ENCODE measurements at places on chromosomes 1 and 21. TPM values are rescaled to one million over a fixed set of nuclear protein-coding genes. Genes with fewer than 3 reads are reported as not detected.

Gene DCST1
- total RNA-seq, result 0.32 TPM

Gene ZBTB7B
- 132 TPM for total RNA-seq

Gene MR1
- total RNA-seq, result 16.3 TPM

Gene B3GALT5
- 1.2 TPM for total RNA-seq

Gene RXFP4
- not detected for total RNA-seq

Gene ROR1
- total RNA-seq, result 4.4 TPM

Gene ALPL
- 3.6 TPM for total RNA-seq

DNA sequence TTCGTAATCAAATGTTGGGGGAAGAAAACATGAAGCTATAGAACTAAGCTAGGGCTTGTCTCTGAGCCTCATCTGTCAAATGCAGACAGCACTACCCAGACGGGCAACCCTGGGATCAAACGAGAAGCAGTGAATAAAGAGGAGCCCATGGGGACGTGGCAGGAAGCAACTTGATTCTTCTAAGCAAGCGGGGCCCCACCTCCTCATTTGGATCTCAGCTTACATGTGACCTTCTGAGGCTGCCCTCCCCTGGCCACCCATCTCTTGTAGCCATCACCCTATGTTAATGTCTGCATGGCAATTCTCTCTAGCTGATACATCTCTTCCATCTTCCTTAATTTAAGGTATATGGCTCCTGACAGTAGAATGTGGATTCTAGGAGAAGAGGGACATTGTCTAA is 171.3 kb downstream of the IGSF21 start:
- no peak for ATAC-seq

- ATAC-seq, result no peak
Observed at GRCh38 chr1:1167841-1168450, 5.7 kb upstream of the TTLL10 start.

- peak; percentile 60 for ATAC-seq
Observed at GRCh38 chr1:183942933-183943693, 94.4 kb downstream of the COLGALT2 start.

- ATAC-seq, result no peak
Observed at GRCh38 chr1:18104546-18105100, 3.0 kb upstream of the IGSF21 start.

DNA sequence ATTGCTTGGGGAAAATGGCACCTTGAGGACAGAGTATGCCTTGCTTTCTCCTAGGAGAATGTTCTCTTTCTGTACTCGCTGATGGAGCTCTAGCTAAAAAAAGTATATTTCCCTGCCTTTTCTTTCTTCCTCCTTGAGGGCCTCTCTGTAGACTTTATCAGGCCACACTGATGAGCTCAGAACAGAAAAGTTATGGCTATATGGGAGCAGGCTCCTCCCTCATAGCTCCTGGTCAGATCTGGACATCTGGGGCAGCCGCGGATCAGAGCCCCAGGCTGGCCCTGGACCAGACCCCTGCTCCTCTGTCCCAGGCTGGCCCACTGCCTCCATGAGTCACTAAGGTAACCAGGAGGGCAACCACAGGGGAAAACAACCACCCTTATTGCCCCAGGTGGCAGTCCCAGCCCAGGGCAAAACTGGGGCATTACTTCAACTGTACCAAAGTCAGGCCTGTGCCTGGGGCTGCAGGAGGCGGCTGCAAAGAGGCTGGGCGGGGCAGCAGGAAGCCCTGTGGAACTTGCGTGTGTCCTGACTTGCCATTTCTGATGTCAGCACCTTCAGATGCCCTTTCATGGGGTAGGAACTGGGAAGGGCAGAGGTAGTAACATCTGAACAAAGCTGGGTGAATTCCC is 26.3 kb upstream of the ZNF648 start:
- ATAC-seq, result peak; percentile 94

- no peak for ATAC-seq
Observed at GRCh38 chr1:206663362-206663761, 21.3 kb upstream of the MAPKAPK2 start.

DNA sequence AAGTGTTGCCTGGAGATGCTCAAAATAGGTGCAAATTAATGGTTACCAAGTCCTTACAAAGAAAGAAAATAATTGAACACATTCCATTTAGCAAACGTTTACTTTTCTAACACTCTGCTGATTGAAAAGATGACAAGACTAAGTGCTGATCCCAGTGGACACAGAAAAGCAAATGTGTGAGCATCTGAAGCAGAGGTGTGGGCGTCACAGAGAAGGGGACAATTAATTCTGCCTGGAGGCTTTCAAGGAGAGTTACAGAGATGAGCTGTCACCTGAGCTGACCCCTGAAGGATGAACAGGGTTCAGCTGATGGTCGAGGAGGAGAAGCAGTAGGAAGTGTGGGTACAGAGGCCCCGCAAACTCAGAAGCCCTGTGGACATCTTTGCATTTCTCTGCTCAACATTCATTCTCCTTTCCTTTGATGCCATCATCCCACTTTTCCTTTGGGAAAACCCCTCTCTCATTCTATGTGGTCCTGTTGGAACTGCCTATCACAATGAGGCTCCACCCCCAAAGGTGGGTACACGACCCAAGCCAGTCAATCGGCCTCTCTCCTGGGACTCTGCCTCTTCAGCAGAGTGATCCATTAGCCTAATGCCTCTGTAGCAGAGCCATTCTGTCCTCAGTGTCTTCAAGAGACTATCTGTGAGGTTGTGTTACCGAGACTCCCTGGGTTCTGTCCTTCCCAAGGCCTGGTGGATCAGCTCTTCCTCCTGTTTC is 17.2 kb upstream of the PLA2G2E start:
- ATAC-seq, result no peak

GRCh38 chr21:28827422-28827821 is 165.3 kb downstream of the LTN1 start:
- ATAC-seq, result no peak

DNA sequence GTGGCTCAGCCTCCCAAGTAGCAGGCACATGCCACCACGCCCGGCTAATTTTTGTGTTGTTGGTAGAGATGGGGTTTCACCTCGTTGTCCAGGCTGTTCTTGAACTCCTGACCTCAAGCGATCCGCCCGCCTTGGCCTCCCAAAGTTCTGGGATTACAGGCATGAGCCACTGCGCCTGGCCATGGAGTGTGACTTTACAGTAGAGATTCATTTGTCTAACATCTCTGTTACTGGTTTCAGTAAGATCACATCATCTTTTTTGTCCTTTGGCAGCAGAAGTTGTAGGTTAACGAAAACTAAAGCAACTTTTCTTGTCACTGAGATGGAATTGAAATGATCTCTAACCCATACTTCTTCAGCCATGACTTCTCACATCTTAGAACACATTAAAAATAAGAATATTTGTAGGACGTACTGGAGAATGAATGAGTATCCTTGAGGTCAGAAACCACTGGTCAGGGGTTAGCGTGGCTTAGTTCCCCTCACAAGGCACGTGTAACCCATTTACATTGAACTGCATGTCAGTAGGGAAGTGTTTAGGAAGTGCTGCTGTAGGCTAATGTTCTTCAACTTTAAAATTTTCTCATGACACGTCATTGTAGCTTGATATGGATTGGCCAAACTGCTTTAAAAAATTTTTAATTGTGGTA is 75.9 kb downstream of the CAMTA1 start:
- no peak for ATAC-seq

- ATAC-seq, result peak; percentile 63
Observed at GRCh38 chr1:65265651-65266351, 43.5 kb upstream of the DNAJC6 start.

DNA sequence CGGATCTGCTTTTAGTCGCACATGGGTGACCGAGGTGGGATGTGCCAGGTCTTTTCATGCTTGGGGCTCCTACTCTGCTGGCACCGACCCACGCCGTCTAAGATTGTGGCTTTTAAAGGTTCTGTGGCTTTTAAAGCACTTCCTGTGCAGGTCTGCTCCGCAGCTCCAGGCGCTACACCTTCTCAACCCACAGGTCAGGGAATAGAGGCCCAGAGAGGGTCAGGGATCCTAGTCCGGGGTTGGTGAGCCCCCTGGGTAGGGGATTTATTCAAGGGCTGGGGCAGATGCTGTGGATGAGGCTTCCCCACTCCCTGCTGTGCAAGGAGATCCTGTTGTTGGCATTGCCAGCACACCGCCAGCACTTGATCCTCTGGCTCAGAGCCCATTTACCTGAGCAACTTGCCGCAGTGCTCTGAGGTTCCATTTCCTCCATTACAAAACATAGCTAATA is 212.8 kb upstream of the RAB4A start:
- ATAC-seq, result peak; percentile 53

DNA sequence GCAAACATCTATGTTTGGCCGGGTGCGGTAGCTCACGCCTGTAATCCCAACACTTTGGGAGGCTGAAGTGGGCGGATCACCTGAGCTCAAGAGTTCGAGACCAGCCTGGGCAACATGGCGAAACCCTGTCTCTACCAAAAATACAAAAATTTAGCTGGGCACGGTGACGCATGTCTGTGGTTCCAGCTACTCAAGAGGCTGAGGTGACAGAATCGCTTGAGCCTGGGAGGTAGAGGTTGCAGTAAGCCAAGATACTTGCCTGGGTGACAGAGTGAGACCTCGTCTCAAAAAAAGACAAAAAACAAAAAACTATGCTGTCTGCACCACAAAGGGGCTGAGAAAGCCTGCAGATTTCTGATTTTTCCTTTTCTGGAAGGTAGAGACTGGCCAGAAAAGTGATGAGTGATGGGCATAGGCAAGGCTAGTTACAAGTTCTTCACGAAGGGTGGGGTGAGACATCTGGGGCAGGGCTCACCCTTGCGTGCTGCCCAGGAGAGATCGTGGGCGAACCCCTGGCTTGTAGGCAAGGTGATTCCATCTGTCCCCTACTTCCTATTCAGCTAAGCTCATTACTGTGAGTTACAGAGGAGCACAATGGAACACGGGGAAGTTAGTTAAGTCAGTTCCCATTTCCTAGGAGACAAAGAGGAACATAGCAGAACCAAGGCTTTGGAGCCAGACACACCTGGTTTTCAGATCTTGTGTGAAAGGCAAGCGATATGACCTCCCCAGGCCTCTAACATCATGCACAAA is 3.2 kb downstream of the SLC2A1 start:
- ATAC-seq, result no peak

DNA sequence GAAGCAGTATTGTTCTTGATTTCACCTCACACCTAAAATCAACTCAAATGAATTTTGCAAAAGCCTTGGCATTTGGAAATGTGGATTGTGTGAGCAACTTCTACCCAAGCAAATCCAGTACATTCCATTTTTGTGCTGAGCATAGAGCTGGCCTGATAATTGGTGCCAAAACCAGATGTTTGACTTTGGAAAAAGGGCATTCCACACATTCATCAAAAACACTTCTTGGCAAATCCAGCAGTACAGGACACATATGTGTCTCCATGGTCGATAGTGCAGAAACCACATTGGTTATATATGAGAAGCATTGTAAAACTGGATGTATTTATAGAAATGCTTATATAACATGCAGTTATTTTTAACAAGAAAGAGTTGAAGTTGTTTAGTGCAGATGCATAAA is 210.4 kb downstream of the KCNK2 start:
- ATAC-seq, result no peak

- ATAC-seq, result no peak
Observed at GRCh38 chr1:228341450-228341813, 65.2 kb downstream of the TRIM11 start.

- no peak for ATAC-seq
Observed at GRCh38 chr1:183241471-183241870, 55.4 kb downstream of the LAMC2 start.

GRCh38 chr1:38052750-38053415 is 6.3 kb upstream of the POU3F1 start:
- peak; percentile 46 for ATAC-seq

DNA sequence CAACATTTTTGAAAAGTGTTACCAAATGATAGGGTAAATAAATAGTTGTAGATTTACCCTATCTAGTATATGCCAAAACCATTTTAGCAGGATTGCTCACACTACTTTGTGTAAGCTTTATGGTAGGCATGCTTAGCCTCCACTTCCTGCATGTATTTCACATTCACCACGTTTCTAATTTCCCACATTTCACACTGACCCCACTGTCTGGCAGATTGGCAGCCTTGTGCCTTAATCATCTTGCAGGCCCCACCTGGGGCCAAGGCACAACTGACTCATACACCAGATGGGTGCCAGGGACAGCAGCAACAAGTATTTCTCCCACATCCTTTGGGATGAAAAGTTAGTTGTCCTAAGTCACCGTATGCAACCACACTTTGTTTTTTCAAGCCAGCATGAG is 21.2 kb upstream of the CENPF start:
- peak; percentile 47 for ATAC-seq

DNA sequence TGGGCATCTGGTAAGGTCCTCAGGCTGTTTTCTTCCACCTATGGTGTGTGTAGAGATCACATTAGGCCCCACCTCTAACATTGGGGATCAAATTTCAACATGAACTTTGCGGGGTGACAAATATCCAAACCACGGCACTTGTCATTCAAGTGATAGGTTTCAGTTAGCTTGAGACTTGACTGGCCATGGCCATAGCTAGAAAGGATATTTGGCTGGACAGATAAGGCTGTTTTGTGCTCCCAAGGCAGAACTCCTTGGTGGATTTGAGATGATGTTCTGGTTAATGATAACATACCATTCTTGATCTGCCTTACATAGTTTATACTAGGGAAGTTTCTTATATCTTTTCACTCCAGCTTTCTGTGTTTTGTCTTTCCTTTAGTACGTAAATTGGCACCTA is 48.5 kb downstream of the CELF3 start:
- ATAC-seq, result no peak

DNA sequence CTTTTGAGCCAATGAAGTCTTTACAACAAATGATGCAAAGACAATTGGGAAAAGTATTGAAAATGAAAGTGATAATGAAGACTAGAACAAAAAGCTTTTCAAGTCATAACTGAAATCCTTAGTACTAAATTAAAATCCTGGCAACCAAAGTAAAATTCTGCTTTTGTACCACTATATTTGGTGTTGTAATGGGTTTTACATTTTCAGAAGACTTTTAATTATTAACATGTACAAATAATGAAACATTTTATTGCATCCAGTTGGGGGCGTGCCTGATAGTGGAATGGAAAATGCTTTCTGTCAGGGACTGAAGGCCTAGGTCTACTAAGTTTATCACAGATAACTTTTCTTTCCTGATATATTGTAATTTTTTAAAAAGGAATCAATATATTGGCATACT is 89.4 kb downstream of the SDCCAG8 start:
- no peak for ATAC-seq

DNA sequence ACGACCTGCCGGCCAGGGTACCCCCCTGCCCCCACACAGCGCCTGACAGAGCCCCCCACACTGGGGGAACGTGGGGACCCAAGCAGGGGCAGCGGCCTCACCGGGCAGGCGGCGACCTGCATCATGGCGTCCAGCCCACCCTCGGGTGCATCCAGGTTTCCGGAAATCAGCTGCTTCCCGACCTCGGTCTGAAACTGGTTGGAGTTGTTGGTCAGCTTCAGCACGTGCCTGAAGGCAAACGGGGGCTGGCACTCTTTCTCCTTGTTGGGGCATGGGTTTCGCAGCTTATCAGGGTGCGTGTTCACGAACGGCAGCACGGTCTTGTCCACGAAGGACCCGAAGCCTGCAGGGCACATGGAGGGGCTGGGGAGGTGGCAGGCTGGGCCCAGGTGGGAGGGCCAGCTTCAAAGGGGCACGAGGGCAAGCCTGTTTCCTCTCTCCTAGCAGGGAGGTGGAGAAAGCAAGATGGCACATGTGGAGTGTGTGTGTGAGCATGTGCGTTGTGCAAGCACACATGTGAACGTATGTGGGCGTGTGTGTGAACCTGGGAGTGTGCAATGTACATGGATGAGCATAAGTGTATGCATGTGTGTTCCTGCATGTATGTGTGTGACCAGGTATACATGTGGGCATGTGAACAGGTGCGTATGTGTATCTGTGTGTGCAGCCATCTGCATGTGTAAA is 19.2 kb downstream of the ITGB2 start:
- ATAC-seq, result no peak

GRCh38 chr1:27436204-27437159 is 44.1 kb downstream of the GPR3 start:
- peak; percentile 90 for ATAC-seq

GRCh38 chr1:236280438-236281197 is 1.1 kb downstream of the ERO1B start:
- ATAC-seq, result no peak
